Central memory CD8-positive, alpha-beta T cell (primary cell): ENCODE measurements at places on chromosomes 3 and 15.

GRCh38 chr3:130739848-130740247 is 6.8 kb downstream of the PIK3R4 start:
- no peak for DNase-seq

- no peak for DNase-seq
These were observed 921.3 kb upstream of the NR2F2 start for GRCh38 chr15:95409211-95409610.

DNA sequence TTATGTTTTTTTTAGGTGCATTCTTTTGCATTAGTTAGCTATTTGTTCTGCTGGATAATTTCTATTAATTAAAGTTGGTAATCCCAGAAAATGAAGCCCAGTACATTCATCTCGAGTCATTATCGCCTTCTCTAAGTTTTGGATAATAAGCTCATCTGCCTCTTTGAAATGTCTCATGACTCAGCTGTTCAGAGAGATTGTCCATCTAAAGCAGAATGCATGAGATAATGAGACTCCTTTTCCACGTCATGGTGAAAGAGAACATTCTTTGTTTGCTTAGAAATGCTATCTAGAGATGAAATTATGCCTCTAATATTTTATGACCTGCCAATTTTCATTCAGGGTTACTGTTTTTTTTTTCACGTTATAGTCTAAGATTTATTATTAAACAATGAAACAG is 374.7 kb upstream of the GOLIM4 start:
- no peak for DNase-seq

DNA sequence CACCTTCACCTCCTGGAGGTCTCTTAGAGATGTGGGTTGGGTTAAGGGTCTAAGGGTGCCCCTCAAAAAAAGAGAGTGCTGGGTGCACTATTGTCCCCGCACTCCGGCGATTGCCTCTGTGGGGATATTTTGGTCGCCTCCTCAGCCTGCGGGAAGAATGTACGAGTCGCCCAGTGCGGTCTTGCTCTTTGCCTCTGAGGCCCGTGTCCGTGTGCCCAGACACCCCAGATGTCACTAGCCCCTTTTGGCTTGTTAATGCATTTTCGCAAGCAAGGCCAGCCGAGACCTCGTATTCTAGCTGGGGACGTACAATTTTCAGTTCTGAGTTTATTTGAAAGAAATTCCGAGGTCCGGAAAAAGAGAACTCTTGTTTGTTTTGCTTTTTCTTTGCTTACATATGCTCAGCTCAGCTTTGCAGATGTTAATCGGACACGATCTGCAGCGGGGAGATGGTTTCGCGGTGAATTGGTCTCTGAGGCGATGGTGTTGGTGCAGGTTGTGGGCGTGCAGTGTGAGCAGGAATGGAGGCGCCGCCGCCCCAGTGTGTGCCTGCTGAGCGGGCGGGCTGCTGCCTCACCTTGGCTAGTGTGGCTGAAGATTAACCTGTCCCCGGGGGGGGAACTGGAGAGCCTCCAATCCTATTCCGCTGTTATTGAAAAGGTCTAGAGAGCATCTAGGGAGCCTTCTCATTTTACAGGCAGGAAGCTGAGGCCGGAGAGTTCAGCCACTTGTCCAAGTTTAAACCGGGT is 1.4 kb downstream of the ST6GAL1 start:
- DNase-seq = peak; percentile 61

DNA sequence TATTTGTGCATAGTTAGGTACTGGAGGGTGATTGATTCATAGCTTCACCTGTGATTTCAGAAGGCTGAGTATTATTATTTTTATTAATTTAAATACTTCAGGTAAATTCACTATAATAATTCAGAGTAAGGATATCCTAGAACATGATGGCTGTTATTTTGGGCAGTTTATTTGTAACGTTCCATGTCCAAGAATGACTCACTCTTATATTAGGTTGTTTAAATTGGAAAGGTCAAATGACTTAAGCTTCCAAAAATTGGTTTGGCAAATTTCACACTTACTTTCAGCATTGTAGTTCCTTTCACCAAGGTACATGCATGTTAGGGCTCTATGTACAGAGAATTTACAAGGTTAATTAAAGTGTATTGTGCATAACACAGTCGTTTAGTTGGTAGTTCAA is 120.2 kb downstream of the EPHA3 start:
- DNase-seq = no peak

DNA sequence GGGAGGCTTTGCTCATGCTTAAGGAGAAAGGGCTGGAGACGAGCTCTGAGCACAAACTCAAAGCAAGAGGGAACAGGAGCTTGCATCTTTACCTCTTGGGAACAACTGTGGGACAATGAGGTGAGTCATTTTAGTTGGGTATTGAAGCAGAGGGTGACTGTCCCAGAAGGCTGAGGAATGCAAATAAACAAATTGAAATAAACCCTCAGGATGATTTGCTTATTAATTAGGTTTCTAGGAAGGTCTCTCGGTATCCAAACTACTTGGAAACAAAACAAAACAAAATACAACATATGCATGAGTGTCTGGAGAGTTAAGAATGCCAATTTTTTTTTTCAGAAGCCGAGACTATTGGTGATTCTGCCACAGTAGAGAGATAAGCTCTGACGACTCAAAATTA is 38.4 kb upstream of the CACNA2D3 start:
- no peak for DNase-seq

DNA sequence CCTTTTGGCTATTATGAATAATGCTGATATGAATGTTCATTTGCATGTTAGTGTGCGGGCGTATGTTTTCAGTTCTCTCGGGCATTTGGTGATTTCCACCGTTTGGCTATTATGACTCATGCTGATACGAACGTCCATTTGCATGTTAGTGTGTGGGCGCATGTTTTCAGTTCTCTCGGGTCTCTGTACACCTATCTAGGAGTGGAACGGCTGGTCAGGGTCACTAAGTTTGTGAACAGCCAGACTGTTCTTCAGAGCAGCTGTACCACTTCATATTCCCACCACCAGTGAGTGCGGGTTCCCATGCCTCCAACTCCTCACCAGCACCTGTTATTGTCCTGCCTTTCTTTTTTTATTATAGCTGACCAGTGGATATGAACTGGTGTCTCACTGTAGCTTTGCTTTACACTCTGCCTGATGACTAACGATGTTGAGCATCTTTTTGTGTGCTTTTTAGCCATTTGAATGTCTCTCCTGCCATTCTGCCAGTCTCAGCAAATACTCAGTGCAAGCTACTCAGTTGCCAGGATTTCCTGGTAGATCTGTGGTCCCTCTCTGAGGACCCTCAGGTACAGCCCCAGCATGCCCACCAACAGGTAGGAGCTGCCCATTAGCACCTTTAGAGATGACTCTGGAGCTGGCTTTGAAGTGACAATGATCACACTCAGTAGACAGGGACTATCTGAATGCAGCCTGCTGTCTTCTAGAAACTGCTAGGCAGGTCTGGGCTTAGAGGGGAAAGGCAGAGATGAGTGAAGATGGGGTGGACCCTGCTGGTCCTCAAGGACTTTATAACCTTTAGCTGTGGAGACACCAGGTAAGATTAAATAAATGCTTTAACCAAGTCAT is 141.1 kb downstream of the XXYLT1 start:
- no peak for DNase-seq

DNA sequence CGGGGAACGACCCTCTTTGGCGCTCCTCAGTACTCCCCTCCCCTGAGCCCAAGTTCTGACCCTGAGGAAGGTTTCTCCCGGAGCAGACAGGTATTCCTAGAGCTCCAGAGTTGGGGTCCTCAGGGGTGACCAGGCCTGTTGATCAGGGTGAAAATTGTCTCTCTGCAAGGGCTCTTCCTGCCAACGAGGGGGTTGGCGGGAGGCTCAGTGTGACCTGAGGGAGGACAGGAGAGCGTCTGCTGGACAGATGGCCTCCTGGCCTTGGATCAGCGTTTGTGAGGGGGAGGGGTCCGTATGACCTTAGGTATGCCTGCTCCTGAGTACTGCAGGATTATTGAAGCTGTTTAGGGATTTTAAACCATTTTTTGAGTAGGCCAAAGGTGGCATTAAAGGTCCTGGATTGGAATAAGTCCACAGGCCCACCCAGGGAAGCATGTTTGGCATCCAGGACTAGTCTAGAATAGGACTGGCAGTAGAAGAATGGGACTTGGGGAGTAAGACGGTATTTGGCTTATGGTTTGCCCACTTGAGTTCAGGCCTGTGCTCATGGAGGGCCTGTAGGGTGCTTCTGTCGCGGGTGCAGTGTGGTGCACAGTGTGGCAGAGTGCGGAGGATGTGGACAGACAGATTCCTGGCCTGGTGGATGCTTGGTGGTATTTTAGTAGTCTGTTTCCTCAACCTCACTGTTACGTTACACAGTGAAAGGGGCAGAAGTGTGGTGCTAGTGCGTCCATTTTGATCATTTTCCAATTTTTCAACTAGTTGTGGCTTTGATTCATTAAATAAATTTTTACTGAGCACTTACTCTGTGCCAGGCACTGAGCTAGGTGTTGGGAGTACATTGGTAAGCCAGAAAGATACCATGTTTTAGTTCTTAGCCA is 959 bp downstream of the ZNF592 start:
- peak; percentile 41 for DNase-seq

GRCh38 chr3:48466386-48467109 is 20.0 kb downstream of the ATRIP start:
- no peak for DNase-seq

GRCh38 chr3:2041931-2042330 is 56.7 kb upstream of the CNTN4 start:
- DNase-seq = no peak

GRCh38 chr15:69562564-69562963 is 109.9 kb downstream of the RPLP1 start:
- DNase-seq = no peak

DNA sequence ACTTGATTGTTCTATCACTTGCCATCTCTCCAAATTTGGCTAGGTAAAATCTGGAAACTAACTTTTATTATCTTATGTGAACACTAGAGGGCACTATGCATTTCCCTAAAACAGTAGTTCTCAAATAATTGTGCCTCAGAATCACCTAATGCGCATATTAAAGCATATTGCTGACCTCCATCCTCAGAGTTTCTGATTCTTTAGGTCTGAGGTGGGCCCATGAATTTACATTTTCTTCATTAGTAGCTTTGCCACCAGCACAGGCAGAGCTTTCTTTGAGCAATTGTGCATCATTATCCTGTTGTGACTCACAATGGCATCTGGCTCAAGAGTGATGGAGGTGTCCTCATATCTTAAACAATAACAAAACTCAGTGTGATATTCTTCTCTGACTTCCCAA is 17.5 kb upstream of the BCHE start:
- no peak for DNase-seq

GRCh38 chr15:83837945-83838571 is 184.1 kb downstream of the ADAMTSL3 start:
- DNase-seq = no peak

- DNase-seq = no peak
These were observed 3.4 kb upstream of the TRIM71 start for GRCh38 chr3:32814361-32814760.

DNA sequence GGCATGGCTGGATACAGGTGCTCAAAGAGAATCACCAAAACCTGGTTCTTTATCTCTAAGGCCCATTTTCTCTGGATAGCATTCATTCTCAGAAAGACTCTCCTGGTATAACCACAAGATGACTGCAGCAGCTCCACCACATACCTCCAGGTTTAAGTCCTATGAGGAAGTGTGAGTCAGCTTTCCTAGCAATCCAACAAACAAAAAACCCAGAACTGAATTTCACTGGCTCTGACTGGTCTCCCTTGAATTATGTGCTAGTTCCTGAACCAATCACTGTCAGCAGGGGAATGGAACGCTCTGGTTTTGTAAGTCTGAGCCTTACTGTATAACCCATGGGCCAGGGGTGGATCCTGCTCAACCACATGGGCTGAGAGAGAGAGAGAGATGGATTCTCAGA is 27.2 kb downstream of the MRPL46 start:
- no peak for DNase-seq
